ENCODE measurements at places on chromosomes 2 and 18.

DNA sequence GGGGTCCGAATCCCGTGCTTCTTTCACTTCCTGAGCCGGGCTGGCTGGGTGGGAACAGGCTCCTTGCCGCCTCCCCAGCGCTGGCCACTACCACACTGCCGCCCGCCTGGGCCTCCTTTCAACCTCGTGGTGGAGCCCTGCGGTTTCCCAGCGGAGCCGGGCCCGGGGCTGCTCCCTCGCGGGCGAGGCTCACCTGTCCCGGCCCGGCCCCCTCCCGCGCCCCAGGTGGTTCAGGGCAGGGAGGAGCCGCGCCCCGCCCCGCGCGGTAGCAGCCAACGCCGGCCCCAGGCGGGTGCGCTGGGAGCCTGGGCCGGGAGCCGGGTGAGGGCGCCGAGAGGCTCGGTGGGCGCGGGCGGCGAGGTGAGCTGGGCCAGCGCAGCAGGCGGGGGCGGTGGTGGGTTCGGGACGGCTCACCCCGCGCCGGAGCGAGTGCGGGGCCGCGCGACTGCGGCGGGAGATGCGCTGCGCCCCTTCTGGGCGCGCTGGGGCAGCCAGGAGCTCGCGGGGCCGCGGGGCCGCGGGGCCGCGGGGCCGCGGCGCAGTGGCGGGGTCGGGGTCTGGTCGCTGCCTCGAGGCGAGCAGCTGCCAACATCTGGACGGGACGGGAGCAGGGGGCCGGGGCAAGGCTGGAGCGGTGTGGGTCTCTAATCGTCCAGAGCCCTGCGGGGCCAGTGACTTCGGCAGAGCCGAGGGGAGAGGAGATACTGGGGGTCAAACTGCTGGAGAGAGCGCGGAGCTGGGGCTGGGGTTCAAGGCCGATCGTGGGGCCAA, at the start of gene LYPD6B:
TSS of gene LYPD6B (plus strand) at position 258 of the 771 bp plus-strand sequence. CDS start 92,250 bp downstream, outside the sequence.
- DNase-seq = no peak

DNA sequence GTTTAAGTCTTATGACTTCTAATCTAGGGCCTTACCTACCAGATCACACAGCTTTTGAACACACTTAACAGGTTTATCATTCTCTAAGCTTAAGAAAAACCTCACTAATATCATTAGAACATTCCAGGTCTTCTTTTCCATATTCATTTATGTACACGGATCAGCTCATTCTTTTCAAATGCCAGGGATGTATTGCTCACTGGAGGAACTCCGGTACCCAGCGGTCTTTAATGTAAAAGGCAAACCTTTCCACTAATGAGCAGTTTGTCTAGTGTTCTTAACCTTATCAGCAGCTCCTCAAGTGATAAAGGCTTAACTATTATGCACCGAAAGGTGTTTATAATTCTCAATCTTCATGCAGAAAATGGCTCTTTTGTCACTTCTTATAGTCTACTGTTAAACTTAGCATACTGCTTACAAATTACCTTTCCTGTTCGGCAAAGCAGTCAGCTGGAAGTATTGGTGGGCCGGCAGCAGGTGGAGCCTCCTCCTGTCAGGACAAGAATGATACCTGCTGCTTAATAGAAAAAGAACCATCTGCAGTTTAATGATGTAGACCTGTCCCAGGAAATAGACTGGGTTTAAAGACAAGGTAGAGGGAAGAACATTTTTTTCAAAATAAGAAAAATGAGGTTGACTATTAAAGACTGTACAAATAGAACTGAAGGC, 142.7 kb downstream of the FIGN start:
- no peak for DNase-seq

DNA sequence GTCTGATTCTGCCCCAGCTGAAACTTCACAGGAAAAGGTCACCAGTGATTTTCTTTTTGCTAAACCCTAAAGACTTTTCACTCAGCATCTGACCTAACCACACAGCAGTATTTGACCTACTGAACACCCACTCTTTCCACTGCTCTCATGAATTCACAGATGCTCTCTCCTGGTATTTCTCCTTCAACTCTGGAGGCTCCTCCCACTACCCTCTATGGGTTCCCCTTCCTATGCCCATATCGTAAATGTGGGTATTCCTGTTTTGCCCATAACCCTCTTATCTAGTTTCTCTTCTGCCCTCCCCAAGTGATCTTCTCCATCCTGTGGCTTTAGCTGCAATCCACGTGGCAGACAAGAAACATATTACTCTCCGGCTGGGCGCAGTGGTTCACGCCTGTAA, 7.6 kb downstream of the PLEKHM3 start:
- no peak for DNase-seq

DNA sequence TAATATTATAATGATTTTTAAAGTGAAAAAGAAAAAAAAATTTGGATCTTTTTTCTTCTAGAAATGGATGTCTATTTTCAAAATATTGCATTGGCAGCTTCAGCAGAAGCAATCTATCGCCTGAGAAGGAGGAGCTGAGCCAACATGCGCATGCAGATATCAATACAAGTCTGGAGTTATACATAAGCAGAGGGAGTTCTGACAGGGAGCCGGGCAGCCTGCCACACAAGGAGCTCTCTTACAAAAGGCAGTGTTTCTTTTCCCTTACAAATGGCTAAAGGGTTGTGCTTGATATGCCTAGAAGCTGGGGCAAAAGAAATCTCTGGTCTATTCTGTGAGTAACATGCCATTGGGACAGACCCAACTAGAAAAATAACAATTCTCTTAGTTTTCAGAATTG, 291.9 kb upstream of the TRIB2 start:
- no peak for DNase-seq

DNA sequence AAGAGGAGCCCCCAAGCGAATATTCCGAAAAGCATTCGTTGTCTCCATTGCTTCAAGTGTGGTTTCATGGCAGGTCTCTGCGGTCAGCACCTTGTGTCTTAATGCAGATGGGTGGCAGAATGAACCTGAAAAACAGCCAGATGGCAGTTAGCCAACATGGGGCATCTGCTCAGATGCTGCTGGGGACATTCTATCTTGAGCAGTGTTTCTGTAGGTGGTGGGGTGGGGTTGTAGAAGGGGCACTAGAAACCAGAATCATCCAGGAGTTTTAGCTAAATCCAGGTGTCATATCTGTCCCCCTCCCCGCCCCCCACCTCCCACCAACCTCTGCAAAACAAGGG, 42.1 kb downstream of the ST6GAL2 start:
- DNase-seq = no peak

DNA sequence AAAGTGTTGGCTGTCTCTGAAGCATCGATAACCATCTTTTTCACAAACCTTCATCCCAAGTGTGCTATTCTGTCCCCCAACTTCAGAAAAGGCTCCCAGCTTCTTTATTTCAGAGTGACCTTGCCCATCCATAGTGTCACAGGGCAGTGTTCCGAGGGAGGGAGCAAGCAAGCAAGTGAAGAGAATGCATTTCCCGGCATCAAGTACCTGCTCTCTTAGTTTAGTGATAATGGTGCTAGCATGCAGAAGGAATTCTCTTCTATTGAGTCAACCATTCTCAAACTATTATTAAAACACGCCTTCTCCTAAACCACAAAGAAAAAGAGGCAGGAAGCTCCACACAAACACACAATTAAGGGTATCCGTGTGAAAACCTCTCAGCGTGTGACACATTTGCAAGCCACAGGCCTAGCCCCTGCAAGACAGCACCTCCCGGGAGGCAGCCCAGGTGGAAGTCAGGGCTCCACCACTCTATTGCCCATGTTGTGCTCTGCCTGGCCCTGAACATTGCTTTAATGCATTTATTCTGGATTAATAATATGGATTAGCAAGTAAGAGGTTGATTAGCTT, 504.9 kb downstream of the GALR1 start:
- no peak for DNase-seq

All from pulmonary artery endothelial cell (primary cell).